ENCODE measurements at places on chromosomes 4 and X.
A peak's percentile ranks its signal among the peaks of the same experiment; 100 is the strongest.

- DNase-seq: no peak
Observed at GRCh38 chrX:123230798-123231197, 46.7 kb downstream of the GRIA3 start.

- DNase-seq: no peak
Observed at GRCh38 chrX:45186643-45187026, 14.0 kb downstream of the DIPK2B start.

DNA sequence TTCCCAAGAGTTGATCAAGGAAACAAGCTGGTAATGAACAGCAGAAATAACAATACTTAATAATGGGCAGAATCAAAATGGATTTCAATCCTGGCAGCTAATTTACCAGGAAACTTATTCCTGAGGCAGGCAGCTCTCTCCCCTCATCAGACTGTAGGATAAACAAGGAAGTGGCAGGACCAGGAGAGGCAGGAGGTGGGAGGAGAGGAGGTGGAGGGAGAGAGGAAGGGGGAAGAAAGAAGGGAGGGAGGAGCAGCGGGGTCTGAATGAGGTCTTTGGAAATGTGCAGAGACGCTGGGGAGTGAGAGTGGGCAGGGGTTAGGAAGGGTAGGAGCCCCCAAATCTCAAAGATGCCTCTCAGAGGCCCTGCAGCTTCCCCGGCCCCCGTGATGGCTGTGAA is 231.5 kb downstream of the BCOR start:
- no peak for DNase-seq

DNA sequence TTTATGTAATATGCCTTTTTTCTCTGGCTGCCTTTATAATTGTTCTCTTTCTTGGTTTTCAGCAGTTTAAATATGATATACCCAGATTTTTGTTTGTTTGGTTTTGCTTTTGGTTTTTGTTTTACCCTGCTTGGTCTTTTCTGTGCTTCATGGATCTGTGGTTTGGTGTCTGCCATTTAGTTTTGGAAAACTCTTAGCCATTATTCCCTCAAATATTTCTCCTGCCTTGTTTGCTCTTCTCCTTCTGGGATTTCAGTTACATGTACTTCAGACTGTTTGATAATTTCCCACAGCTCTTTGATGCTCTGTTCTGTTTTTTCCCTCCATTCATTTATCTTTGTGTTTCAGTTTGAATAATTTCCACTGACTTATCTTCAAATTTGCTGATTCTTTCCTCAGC is 223.1 kb upstream of the BCOR start:
- no peak for DNase-seq

GRCh38 chr4:143559757-143560147 is 46.2 kb downstream of the SMARCA5 start:
- DNase-seq: peak; percentile 36

GRCh38 chr4:84631573-84631972 is 48.6 kb downstream of the CDS1 start:
- DNase-seq: no peak

DNA sequence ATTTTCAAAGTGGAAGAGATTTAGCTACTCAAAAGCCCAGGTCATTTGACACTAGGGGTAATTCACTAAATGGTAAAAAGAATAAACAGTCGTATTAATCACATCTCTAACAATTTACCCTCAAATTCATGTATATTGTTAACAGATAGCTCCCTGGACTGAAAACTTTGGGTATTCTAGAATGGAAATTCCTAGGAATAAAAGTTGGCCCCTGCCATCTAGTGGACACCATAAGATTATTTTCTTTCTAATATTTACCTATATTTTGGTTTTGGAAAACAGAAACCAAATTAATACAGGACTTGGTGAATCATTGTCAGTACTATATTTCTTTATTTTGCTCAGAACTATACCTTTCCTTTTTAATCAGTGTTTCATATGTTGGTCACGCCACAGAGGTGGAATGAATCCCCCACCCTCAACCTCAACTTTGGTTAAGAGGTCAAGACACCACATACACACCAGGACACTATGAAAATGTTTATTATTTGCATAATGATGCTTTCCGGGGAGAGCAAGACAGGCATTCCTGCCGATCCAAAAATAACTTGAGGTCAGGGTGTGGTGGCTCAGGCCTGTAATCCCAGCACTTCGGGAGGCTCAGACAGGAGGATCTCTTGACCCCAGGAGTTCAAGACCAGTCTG is 96.2 kb upstream of the APOOL start:
- DNase-seq: no peak

- DNase-seq: peak; percentile 59
Observed at GRCh38 chrX:49884290-49884862, 5.1 kb downstream of the USP27X start.

DNA sequence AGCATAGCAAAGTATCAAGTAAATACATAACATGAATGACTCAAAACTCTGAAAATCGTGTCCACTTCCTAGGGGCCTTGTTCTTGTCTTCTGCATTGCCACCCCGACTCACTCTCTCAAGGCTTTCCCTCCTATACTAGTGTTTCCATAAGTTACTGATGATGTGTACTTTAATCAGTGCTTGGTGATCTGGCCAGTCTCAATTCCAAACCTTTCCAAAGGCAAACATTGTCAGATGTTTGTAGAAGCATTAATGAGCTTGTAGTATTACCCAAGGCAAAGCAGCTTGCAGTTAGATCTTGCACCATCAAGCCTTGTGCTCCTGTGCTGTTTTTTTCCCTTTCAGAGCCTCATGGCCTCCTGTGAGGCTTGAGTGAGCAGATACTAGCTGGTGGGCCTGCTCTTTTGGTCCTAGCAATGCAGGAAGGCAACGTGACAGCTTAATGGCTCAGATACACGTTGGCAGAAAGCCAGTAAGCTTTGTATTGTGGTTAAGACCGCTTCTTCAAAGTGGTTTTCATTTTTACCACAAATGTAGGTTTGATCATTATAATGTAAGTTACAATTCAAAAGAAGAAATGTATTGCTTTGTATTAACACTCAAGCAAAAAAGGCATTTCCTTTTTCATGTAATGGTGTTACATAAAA is 51.8 kb downstream of the RBPJ start:
- DNase-seq: peak; percentile 72

DNA sequence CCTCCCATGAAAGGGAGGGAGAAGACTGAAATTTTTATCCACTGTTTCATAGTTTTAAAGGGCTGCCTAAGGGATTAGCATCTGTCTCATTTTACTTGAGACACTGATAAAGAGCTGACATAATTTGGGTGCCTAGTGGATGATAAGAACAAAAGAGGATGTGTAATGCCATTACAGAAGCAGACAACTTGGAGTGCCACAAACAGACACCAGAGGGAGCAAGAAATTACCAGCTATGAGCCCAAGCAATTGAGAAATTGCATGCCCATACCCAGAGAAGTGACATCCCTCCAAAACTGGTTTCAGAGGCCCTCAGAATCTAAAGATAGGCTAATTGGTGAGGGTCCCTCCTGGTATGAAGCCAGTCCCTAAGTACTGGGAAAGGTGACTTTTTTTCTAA is 38.5 kb upstream of the POU3F4 start:
- peak; percentile 2 for DNase-seq

Data from CD4-positive, alpha-beta T cell treated with Interleukin-1 beta for 1 hour (primary cell).